Right ventricle myocardium inferior (tissue), 1 donor: ENCODE measurements at places on chromosomes 3 and 15. TPM values are rescaled to one million over a fixed set of nuclear protein-coding genes. Genes with fewer than 3 reads are reported as not detected.

CCDC39 gene
- total RNA-seq, result not detected

RNF111 gene
- total RNA-seq, result 22.2 TPM

MNS1 gene
- 1.0 TPM for total RNA-seq

PLXNA1 gene
- total RNA-seq, result 29.6 TPM

ARGFX gene
- not detected for total RNA-seq

RBMS3 gene
- 32.7 TPM for total RNA-seq

TPRG1 gene
- 3.3 TPM for total RNA-seq

SAMMSON gene
- not detected for total RNA-seq
